Stimulated activated CD8-positive, alpha-beta memory T cell treated with anti-CD3 and anti-CD28 coated beads, Interleukin-7, amount 100 ng/mL, for 1 hour (primary cell): ENCODE measurements at places on chromosomes 2 and 18.

DNA sequence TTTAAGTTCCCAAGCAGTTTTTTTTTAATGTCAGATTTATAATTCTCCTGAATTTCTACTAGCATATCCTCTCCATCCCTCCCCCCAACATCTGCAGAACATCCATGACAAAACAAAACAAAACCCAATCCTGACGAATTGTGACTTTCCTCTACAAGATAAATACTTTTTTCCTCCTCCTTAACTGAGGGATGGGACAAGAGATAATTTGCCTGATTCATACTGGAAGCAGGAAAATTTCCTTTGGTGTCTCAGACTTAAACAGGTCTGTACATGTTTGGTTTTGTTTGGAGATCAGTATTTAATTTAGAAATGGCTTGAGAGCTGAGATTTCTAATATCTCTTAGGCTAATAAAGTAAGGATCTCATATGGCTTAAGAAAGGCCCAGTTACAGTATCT, 2.2 kb downstream of the CAVIN2 start:
- no peak for DNase-seq

- DNase-seq = no peak
Measured at GRCh38 chr2:222518570-222519381, 94.4 kb downstream of the SGPP2 start.

GRCh38 chr18:70044632-70045031, 97.0 kb upstream of the CD226 start:
- no peak for DNase-seq

- DNase-seq = no peak
Measured at GRCh38 chr2:86022661-86023365, 82.9 kb downstream of the POLR1A start.

DNA sequence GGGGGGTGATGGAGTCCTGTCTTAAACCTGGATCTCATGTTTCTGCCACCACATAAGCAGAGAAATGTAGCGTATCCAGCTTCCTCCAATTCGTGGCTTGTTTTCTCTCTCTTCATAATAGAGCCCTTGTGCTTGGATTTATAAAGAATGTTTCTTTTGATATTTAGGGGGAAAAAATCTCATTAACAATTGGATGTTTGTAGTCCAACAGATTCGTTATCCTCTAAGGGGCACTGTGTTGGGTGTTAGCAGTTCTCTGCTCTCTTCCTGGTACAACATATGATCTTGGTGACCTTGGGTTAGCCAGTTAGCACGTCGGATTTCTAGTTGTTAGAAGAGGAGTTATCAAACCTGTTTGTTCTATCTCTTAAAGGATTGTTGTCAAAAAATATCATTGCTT, 127.8 kb downstream of the FMNL2 start:
- no peak for DNase-seq

- DNase-seq = no peak
Measured at GRCh38 chr2:28234807-28235206, 157.9 kb upstream of the FOSL2 start.

DNA sequence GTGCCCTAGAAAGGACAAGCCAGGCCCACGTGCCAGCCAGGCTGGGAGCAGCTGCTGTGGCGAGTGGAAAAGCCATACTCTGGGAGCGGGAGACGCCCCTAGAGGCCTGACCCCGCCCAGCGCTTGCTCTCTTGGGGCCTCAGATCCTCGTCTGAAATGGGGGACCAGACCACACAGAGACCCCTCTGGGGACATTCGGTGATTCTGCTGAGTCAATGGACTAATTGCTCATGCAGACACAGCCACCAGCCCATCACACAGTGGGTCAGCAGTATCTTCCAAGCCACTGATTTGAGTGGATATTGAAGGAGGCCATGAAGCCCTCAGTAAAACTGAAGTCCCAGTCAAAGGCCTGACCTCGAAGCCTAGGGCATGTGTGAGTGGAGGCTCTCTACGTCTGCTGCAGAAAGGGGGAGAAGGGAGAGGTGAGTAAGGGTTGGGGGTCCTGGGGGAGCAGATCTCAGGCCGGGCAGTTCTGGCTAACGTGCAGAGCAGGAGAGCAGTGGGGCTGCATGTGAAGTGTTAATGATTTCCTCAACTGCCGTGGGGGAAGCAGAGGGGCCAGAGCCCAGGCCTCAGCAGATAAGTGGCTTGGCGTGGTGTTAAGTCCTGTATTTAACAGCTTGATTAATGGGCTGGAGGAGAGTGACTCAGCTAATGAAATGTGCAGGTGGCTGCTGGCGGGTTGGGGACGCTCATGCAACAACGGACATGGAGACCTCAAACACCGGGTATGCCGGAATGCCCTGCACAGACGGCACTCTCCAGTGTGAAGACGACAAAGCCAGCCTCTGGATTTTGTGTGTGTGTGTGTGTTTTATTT, 104.4 kb upstream of the TWIST2 start:
- DNase-seq = no peak

- no peak for DNase-seq
Measured at GRCh38 chr18:36130039-36130831, 536 bp downstream of the ELP2 start.

DNA sequence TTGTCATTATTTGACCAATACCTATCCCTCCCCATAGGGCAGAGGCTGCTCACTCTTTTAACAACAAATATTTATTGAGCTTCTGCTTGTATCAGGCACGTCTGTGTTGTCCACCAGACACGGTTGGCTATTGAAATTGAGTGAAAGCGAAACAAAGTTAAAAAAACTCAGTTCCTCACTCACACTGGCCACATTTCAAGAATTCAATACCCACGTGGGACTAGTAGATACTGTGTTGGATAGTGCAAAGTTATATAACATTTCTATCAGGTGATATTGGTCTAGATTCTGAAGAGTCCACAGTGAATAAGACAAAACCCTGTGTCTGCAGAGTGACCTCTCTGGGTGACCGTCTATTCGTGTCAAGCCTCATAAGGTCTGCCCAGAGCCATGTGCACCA, 43.9 kb upstream of the GALR1 start:
- DNase-seq = no peak

DNA sequence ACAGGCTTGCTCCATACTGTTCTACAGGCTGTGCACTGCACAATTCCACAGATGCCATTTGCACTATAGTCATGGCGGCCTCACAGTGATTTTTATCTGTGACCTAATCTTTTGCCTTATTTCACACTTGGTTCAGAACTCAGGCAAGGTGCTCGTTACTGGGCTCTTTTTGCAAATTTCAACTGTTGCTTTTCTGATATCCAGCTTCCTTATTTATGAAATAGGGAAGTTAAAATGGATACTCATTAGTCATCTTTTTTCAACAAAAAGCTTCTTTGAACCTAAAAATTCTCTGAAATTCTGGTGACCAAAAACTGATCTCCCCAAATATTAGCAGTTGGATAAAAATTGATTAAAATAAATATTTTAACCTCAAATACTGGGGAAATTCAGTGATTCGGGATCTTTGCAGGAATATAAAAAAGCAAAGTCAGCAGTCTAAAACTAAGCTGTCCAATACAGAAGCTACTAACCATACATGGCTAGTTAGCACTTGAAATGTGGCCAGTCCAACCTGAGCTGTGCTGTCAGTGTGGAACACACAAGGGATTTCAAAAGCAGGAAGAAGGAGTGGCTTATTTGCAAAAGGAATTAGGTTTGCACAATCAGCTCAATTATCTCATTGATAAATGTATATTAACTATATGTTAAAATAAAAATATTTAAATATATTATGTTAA, 134.4 kb downstream of the COL4A4 start:
- no peak for DNase-seq

DNA sequence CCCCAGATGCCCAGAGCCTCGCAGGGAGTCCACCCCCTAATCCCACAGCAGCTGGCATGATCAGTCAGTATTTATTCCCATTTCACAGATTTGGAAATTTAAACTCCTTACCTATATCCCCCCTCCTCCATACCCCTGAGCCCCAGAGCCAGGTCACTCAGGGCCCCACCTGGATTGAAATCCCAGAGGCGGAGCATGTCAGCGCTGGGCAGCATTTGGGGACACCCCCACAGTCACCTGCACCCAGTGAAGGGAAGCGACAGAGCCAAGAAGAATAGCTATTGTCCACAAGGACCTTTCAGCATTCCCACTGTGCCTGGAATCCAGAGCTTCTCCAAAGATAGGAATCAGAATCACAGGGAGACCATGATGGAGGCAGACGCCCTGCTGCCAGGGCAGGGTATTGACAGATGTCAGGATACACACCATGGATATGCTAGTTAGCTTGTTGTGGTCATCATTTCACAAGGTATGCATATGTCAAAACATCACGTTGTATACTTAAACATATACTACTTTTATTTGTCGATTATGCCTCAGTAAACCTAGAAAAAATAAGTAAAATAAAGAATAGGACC, 968 bp upstream of the ASTL start:
- DNase-seq = no peak

DNA sequence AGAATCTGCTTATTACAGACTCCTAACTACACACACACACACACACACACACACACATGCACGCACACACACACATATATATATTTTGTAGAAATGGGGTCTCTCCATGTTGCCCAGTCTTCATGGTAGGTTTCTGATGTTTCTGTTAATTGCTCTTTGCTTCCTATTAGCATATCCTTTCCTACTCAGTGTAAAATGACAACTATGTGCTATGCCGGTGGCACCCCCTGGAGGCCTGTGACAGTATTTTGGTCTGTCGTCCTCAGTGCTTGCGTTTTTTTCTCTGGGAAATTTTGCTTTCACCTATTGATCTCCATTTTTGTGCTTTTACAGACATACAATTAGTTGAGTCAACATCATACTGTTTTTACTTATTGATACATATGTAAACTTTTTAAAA, 322.1 kb downstream of the LRRTM1 start:
- no peak for DNase-seq

DNA sequence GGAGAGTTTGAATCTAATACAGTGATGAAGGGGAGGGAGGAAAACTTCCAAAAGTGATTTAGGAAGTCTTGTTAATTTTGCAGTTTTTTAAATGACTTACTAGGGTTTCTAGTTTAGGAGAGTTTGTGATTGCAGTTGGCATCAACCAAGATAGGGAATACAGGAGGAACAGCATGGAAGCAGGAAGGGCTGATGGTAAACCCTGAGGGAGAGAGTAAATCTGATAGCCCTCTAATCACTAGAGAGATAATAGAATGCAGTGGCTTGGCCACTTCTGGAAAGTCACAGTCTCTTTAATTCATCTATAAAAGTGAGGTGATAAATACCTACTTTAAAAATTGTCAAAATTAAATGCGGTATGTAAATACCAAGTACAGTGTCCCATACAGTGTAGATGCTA, 5.6 kb downstream of the YPEL5 start:
- no peak for DNase-seq

- no peak for DNase-seq
Measured at GRCh38 chr18:76980663-76981395, 151.8 kb downstream of the MBP start.

GRCh38 chr2:149221898-149222297, 108.5 kb upstream of the LYPD6 start:
- no peak for DNase-seq

GRCh38 chr2:142557391-142557790, 320.1 kb upstream of the KYNU start:
- DNase-seq = no peak

- no peak for DNase-seq
Measured at GRCh38 chr2:150076281-150076680, 411.2 kb downstream of the RND3 start.

GRCh38 chr18:62324917-62325805, at the start of gene TNFRSF11A:
TSS of gene TNFRSF11A (plus strand) at chr18:62325310. CDS start at chr18:62325353, 43 bp downstream.
- peak; percentile 46 for DNase-seq

DNA sequence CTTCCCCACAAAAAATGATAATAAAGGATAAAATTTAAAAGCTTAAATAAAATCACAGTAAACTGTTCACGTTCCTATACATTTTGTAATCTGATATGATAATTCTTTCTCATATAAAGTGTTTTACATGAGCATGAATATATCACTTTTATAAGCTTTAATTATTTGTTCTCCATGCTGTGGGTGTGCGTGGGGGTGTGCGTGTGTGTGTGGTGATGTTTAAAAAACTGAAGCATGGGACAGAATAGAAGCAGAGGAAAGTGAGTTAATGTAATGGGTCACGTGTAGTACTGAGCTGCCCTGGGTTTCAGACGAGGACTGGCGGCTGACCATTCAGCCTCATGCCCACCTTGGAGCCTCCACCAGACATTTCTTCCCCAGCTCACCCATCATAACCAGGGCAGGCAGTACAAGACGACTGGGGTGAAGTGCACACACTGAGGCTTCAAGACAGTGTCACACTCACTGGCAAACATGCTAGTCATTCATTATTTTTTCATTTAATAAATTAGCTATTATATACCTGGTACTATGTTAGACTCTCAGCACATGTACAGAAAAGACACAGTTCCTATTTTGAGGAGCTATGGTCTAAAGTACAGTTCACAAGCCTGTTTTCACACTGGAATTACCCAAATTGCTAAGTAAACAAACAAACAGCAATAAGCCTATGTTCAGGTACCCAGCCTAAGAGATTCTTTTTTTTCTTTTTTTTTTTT, 97.2 kb upstream of the LPIN2 start:
- no peak for DNase-seq

- DNase-seq = no peak
Measured at GRCh38 chr2:169210917-169211316, 141.6 kb downstream of the DHRS9 start.

- no peak for DNase-seq
Measured at GRCh38 chr2:107511970-107512789, 314.5 kb upstream of the RGPD4 start.

DNA sequence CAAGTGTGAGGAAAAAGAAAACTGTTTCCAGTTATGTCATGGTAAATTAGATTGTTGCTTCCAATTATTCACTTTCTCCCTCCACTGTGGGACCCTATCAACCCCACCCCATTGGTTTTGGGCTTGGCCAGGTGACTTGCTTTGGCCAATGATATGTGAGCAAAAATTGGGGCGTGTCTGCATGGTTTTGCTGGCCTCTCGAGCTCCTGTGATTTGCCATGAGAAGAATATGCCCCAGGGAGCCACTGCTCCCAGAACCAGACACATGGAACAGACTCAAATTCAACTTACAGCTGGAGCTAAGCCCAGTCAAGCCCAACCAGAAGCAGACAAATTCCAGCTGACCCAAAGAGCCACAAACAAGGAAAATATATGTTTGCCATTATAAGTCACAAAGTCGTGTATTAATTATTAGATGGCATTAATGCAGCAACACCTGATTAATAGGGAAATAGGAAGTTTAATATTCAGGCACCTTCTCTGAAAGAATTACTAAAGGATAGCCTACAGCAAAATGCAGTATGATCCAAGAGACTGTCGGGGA, 248.9 kb downstream of the ANAPC1 start:
- DNase-seq = no peak

GRCh38 chr18:48850822-48851598, 99.8 kb downstream of the SMAD7 start:
- no peak for DNase-seq

DNA sequence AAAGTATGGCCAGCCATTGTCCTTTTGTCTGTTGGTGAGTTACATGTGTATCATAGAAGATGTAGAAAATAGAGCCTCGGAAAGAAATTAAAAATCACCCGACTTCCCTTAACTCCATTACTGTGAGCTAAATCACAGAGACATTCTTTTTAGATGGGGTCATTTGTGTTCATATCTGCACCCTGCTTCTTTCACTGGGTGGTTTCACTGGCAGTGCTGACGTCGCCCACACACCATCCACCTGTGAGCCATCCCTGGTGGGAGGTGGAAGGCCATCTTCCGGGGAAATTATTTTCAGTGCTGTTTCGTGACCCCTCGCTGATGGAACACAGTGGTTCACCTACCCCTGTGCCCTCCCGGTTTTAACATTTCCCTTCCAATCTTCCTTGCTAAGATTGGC, 21.2 kb downstream of the SH3BP4 start:
- no peak for DNase-seq

- DNase-seq = no peak
Measured at GRCh38 chr18:45569566-45570275, 45.6 kb upstream of the SLC14A2 start.

- DNase-seq = no peak
Measured at GRCh38 chr2:168355121-168355520, 101.0 kb upstream of the CERS6 start.

GRCh38 chr2:118102433-118103082, 14.3 kb downstream of the INSIG2 start:
- no peak for DNase-seq
